ENCODE measurements at places on chromosomes 16 and 17.

DNA sequence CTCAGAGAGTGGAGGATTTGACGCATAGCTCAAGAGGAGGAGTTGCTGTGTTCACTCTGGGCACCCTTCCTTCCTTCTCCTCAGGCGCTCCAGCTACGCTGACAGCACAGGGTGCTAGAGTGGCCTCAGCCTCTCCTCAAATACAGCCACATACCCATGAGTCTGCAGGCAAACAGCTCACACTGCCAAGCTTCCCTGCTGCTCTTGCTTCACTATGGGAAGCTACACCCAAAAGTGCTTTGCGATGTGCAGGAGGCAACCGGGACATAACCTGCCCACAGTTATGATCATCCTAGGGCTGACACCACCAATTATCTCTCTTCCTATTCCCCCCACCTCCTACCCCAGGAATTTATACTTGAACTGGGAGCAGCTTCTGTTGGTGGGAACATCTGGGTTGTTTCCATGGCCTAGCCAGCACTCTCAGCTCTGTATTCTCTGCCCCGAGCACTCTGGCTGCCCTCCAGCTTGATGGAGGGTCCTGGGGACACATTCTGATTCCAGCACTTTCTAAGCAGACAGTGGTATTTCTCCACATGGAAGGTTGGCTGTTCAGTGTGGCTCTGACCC is 40.3 kb upstream of the SREBF1 start:
- DNase-seq: no peak

DNA sequence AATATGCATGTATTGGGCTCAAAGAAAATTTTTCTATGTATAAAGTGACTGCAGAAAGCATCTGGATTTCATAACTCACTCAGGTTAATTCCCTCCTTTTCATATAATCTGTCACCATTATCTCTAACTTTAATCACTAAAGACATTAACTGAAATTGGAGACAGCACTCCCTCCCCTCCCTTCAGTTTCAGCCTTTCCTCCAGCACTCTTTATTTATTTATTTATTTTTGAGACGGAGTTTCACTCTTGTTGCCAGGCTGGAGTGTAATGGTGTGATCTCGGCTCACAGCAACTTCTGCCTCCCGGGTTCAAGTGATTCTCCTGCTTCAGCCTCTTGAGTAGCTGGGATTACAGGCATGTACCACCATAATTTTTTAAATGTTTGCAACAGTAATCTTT is 43.1 kb downstream of the CDH8 start:
- no peak for DNase-seq

GRCh38 chr17:784143-784542 is 2.0 kb downstream of the MRM3 start:
- no peak for DNase-seq

GRCh38 chr17:56777859-56778258 is 55.9 kb downstream of the C17orf67 start:
- no peak for DNase-seq

- no peak for DNase-seq
These were observed 14.8 kb downstream of the HDAC5 start for GRCh38 chr17:44108440-44109311.

GRCh38 chr17:73657473-73658116 is 13.3 kb upstream of the SDK2 start:
- no peak for DNase-seq

GRCh38 chr16:84849751-84850150 is 30.0 kb downstream of the CRISPLD2 start:
- DNase-seq: no peak

DNA sequence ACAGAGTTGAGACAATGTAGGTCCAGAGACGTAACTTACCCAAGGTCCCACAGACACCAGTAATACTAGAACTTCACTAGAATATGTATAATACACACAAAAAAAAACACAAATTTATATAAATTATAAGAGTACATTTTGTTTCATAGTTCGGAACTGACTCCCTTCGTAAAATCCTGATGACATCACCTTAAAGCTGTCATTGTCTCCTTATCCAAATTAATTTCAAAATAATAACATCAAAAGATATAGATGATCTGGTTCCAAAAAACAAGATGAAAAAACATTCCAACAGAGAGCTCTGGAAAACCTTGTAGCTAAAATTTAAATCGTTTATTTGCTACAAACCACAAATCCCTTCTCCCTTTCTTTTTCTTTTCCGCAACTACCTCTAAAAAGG is 10.0 kb downstream of the FBXL20 start:
- DNase-seq: no peak

- DNase-seq: no peak
These were observed 45.4 kb downstream of the NDEL1 start for GRCh38 chr17:8481089-8481488.

GRCh38 chr16:65222536-65222935 is 100.7 kb upstream of the CDH11 start:
- DNase-seq: no peak

DNA sequence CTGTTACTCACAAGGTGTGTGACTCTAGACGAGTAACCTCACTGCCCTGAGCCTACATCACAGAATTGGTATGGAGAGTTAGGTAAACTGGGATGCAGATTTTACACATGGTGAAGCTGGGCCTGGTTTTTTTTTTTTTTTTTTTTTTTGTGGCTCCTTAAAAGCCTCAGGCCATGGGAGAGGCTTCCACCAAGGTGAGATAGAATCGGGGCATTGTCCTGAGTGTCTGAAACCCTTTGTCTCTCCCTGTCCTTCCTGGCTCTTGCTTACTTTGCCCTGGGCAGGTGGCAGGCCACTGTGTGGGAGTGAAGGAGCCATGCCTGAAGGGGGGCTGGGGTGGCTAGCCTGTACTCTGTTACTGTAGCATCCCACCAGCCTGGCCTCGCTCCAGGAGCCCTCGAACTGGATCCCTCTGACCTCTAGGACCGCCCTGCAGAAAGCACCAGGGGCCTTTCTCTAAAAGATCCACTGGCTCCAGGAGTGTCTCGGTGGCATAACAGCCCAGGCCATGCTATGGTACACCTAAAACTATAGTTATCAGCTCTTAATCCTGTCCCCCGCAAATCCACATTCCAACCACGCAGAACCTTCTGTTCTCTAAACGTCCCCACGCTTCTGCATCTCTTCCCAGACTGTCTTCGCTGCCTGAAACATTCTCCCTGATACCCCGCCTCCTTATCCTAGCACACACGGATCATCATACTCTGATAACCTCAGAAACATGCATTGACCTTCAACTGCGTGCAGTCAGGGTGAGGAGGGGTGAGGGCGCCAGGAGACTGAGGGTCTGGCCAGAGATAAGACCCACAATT is 1.7 kb upstream of the SLC13A2 start:
- DNase-seq: no peak

- no peak for DNase-seq
These were observed at the start of gene MILR1 for GRCh38 chr17:64448665-64449512. TSS of gene MILR1 (plus strand) at chr17:64449115. CDS start at chr17:64449169, 54 bp downstream.

GRCh38 chr17:78038748-78039288 is 80.3 kb downstream of the TNRC6C start:
- DNase-seq: no peak

- DNase-seq: no peak
These were observed 8.4 kb upstream of the OR1F1 start for GRCh38 chr16:3179651-3180050.

DNA sequence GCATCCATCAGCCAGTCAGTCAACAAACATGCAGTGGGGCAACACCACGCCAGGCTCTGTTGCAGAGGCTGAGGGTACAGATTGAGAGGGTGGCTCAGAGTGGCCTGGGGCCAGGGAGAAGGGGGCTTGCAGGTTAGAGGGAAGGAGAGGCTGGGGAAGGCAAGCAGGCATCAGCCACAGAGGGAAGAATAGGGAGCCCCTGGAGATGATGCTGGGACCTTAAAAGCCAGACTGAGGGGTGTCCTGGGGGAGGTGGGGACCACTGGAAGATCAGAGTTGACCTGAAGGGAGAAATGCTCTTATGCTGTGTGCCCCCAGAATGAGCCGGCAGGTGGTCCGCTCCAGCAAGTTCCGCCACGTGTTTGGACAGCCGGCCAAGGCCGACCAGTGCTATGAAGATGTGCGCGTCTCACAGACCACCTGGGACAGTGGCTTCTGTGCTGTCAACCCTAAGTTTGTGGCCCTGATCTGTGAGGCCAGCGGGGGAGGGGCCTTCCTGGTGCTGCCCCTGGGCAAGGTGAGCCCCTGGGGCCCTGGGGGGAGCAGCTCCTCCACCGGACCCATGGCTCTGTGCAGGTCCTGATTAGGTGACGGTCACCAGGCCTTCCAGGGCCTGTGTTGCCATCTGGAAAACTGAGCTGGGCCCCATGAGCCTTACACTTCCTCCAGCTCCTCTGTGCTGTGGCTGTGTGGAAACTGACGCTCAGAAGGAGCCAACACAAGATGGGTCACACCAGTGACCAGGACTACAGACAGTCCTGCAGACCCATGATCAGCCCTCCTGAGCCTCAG is 1.7 kb downstream of the CORO1A start:
- peak; percentile 13 for DNase-seq

GRCh38 chr17:57714665-57715180 is 30.4 kb downstream of the CCDC182 start:
- no peak for DNase-seq

GRCh38 chr17:74520790-74521480 is 10.3 kb downstream of the CD300LB start:
- DNase-seq: no peak

GRCh38 chr17:73201215-73202069 is 8.6 kb downstream of the COG1 start:
- DNase-seq: no peak

DNA sequence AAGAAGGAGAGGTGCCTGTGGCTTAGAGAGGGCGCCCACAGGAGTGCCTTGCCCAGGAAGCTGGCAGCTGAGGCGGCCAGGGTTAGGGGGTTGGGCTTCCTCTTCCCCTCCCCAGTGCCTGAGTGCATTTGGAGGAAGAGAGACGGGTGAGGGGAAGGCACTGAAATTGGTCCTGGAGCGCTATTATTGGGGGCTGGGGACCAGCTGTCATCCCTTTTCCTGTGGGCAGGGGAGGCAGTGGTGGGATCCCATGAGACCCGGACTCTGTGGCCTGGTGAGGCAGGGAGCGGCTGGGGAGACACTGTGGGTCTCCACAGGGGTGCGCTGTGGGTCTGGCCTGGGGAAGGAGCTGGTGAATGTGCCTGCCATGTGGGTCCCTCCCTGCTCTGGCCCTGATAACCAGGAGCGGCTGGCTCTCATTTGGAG is 259.7 kb downstream of the SEC14L1 start:
- DNase-seq: peak; percentile 52

GRCh38 chr17:77120868-77121267 is 19.9 kb upstream of the SEC14L1 start:
- no peak for DNase-seq

GRCh38 chr17:47317119-47317518 is 6.6 kb upstream of the EFCAB13 start:
- DNase-seq: no peak

GRCh38 chr16:30000735-30001631 is 4.9 kb downstream of the INO80E start:
- DNase-seq: no peak

GRCh38 chr16:24539295-24539849 is at the start of gene RBBP6:
TSS of gene RBBP6 (plus strand) at chr16:24539566. CDS start at chr16:24540627, 1,061 bp downstream.
- DNase-seq: peak; percentile 86

DNA sequence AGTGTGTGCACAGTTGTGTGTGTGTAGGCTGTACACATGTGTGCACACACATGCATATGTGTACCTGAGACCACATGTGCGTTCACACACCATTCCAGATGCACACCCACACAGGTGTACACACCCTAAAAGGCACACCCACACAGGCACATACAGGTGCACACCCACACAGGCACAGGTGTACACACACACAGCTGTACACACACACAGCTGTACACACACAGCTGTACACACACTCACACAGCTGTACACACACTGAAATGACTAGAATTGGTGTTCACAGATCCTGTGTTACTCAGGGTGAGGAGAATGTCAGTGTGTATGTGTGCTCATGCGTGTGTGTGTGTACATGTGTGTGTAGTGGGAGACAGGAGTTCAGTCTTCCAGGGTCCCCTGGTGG is 15.9 kb upstream of the DOC2B start:
- no peak for DNase-seq

DNA sequence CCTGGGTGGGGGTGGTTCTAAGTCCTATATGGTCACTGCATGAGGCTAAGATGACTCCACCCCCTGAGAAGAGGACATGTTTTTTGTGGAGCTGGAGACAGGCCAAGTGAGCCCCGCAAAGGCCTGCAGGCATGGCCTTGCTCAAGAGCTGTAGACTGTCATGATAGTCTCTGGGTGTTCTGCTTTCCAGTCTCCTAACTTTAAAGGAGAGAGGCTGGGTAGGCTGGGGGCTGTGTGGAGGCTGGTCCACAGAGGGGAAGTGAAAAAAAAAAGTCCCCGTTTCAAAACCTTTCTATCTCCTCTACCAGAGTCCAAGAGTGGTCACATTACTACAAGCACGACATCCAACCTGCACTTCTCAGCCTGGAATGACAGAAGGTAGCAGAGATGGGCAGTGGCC is 27.1 kb downstream of the CDRT4 start:
- no peak for DNase-seq

DNA sequence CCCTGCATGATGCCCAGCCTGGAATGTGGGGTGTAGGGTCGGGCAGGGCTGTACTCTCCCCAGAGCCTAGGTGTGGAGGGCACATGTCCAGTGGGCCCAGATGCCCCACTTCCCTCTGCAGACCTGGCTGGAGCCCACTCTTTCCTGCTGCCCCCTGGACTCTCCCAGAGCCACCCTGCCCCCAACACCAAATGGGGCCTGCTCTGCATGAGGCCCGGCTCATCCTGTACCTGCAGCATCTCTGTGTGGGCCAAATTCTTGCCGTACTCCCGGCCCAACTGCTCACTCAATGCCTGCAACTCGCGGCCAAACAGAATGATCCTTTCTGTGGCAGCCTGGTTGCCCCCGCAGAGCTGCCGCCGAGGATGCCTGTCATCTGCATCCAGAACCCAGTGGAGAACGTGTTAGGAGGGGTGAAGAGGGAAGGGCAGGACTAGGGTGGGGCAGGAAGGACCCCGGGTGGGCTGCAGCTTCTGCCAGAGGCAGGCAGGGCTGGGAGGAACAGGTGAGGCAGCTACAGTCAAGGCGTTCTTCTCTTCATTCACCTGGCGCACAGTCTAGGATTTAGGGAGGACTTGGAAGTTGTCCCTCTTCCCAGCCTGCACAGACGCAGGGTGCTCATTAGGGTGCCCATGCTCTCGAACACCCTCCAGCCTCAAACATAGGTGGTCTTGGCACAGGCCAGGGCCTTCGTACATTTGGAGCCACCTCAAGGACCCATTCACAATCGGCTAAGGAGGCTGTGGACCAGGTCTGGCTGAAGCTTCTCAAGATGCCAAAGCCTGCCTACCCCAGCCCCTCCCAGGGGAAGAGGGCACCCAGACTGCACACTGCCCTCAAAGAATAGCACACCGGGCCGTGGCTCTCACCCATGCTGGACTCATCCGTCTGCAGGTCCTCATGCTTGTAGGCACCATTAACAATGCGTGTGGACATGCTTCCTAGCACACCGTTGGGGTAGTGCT is 8.7 kb upstream of the GFOD2 start:
- no peak for DNase-seq
